ENCODE measurements at places on chromosomes 3 and 15. TPM values are rescaled to one million over a fixed set of nuclear protein-coding genes. Genes with fewer than 3 reads are reported as not detected.

The IL5RA gene
- not detected for polyA plus RNA-seq

The PAK6 gene
- polyA plus RNA-seq: 0.83 TPM

GRCh38 chr3:177039490-177040274, 157.6 kb downstream of the TBL1XR1 start:
- DNase-seq: no peak

- DNase-seq: no peak
Observed at GRCh38 chr15:76340803-76341365, 4.3 kb downstream of the ISL2 start.

The GOLGA8J gene
- 0.59 TPM for polyA plus RNA-seq

DNA sequence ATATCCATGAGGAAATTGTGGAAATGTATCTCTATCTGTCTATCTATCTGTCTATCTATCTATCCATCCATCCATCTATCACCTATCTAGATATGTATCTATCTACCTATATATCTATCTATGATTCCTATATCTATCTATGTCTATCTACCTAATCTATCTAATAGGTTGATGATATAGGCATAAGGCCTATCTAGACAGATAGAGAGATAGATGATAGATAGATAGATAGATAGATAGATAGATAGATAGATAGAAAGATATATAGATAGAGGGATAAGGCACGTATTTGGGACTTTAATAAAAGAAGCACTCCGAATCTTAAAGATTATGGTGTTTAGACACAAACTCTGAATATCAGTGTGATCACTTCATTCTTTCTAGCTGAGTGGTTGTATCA, 58.1 kb downstream of the DIPK2A start:
- DNase-seq: no peak

The SLITRK3 gene
- polyA plus RNA-seq: 0.33 TPM

DNA sequence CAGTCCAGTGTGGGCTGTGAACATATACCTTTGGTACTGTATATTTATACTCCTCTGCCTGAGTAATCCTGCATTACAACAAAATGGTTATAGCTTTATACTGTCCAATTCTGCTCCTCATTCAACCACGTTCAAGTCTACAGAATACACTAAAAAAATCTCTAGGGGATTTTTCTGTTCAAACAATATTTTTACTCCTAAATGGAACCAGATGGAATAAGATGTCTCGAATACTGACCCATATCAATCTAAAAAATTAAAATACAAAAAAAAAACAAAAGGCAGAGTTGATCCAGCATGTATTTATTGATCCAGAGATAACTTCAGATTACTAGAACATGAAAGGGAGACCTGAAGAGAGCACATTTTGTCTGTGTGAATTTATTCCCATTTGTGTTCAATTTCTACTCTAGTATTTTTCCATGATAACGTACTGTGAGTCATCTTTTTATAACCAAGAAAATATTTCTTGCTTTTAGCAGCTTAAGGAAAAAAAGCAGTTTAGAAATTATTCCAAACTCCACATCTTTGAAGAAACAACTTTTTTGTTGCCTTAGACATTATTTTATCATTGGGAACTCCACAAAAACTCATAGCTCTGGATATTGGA, 910.7 kb downstream of the TBL1XR1 start:
- DNase-seq: peak; percentile 62

The HESX1 gene
- polyA plus RNA-seq: 1.6 TPM

The SHF gene
- polyA plus RNA-seq: 7.4 TPM

- DNase-seq: no peak
Observed at GRCh38 chr3:8777201-8777977, 8.0 kb upstream of the OXTR start.

The P4HTM gene
- 12.4 TPM for polyA plus RNA-seq

The ISLR gene
- polyA plus RNA-seq: 142 TPM

GRCh38 chr15:41936649-41937567, 35.4 kb downstream of the EHD4 start:
- DNase-seq: no peak

- no peak for DNase-seq
Observed at GRCh38 chr15:45551676-45552075, 29.1 kb upstream of the SLC30A4 start.

The UBXN7 gene
- 17.3 TPM for polyA plus RNA-seq

- DNase-seq: no peak
Observed at GRCh38 chr15:57821826-57822225, 115.3 kb downstream of the POLR2M start.

- no peak for DNase-seq
Observed at GRCh38 chr3:30776186-30776815, 118.2 kb downstream of the GADL1 start.

DNA sequence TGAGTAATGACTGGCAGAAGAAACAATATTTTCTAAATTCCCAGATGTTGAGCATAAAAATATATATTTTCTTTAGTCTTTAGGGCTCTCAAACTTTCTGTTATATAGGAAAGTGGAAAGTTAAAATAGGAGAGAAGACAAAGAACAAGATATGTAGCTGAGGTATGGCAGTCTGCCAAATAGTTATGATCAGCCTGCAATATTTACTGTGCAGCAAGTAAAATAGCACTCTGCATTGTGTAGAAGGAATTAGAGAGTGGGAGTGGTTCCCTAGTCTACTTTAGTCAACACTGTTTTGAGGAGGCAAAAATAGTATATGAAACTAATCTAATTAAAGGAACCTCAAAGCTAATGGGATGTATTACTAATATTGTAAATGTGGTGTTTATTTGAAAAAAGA, 978.1 kb upstream of the ALCAM start:
- peak; percentile 5 for DNase-seq

GRCh38 chr3:171680726-171681411, 129.4 kb downstream of the PLD1 start:
- no peak for DNase-seq

- no peak for DNase-seq
Observed at GRCh38 chr3:81270603-81271379, 490.7 kb downstream of the GBE1 start.

DNA sequence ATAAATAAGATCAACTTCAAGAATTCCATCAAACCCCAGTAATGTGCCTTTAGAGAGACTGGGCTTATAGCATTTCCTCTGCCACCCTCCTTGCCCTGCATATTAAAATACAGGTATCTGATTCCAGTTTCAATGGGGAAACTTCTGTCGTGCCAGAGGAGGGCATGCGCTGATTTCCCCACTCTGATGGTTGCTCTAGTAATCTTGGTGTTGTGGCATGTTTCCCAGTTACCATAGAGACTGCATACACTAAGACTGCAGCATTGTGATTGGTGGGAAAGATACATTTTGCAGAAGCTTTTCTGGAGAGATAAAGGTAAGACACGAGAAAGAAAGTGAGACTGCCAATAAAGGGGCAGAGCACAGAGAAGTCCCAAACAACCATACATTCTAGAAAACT, 225.6 kb downstream of the TIGIT start:
- DNase-seq: peak; percentile 35

GRCh38 chr3:106160396-106160795, 291.6 kb upstream of the CBLB start:
- no peak for DNase-seq

The PDE12 gene
- polyA plus RNA-seq: 7.8 TPM

DNA sequence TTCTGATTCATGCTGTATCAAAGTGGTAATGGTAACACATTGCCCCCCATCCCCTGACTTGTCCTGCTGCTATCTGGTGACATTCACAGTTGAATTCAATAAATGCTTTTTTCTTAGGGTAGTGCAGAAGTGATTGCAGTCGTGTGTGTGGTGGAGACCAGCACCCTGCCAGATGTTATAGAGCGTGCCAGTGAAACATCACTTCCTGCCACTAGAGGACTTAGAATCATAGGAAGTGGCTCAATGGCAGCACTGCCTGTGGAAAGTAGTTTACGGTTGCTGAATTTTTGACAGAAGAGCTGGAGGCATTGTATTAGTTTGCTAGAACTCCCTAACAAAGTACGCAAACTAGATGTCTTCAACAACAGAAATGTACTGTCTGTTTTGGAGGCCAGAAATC, 37.4 kb upstream of the P2RY12 start:
- DNase-seq: no peak

The SYNPR gene
- polyA plus RNA-seq: not detected

- DNase-seq: peak; percentile 28
Observed at GRCh38 chr3:190862209-190863118, at the start of gene GMNC. GMNC (minus strand) TSS chr3:190862694; CDS start chr3:190862615, 79 bp downstream.

DNA sequence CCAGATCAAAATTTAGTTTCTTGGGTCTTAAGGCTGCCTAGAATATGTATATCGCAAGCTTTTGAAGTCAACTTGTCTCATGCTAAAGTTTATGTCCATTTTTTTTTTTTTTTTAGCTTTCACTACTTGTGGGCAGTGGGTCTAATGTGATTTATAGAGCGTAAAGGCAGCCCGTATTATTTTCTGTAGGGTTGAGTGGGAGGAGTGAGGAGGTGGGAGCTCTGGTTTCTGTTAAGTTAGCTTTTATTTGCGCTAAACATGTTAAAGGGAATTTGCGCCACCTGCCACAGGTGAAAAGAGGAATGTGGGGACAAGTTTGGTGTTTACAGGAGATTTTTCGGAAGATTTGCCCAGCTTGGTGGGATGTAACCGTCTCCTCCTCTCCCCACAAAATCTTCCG, 234.2 kb downstream of the IL20RB start:
- no peak for DNase-seq

The SPESP1 gene
- polyA plus RNA-seq: 2.4 TPM

The ITPKA gene
- 0.51 TPM for polyA plus RNA-seq

The CPEB1 gene
- 0.87 TPM for polyA plus RNA-seq

- no peak for DNase-seq
Observed at GRCh38 chr15:79863886-79864285, 32.9 kb downstream of the MTHFS start.

- DNase-seq: no peak
Observed at GRCh38 chr3:15071699-15072098, 6.6 kb upstream of the MRPS25 start.

GRCh38 chr3:110767838-110768237, 303.8 kb upstream of the NECTIN3 start:
- DNase-seq: no peak

- DNase-seq: no peak
Observed at GRCh38 chr15:97995881-97996603, 35.5 kb downstream of the ARRDC4 start.

- no peak for DNase-seq
Observed at GRCh38 chr15:63490345-63491034, 13.9 kb upstream of the USP3 start.

The SH2D7 gene
- 0.09 TPM for polyA plus RNA-seq

GRCh38 chr3:26449996-26450395, 172.6 kb upstream of the LRRC3B start:
- no peak for DNase-seq

DNA sequence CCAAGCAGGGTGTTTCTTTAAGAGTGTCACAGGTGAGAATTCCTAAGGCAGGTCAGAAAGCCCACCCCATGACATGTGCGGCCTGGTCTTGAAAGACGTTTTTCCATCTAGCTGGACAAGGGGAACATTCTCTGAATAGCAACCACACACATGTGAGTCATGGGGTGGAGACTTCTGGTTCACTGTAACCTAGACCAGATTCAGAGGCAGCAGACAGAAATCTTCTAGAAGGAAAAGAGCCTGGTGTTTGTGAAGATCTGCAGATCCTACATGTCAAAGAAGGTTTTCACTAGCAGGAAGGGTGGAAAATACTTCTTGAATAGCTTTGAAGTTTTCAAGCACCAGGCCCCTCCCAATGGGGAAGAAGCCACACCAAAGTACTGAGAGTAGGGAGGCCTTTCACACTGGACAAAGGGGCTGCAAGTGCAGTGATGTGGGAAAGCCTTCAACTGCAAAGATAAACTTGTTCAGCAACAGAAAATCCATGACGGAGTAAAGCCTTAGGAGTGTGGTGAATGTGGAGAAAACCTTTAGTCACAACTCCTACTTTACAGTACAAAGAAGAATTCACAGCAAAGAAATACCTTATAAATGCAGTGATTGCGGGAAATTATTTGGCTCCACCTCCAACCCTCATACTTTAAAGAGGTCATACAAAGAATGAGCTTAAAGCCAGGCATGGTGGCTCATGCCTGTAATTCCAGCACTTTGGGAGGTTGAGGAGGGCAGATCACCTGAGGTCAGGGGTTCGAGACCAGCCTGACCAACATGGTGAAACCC, 17.6 kb downstream of the ADAM10 start:
- DNase-seq: no peak

- DNase-seq: no peak
Observed at GRCh38 chr3:155024006-155024638, 56.0 kb upstream of the MME start.

DNA sequence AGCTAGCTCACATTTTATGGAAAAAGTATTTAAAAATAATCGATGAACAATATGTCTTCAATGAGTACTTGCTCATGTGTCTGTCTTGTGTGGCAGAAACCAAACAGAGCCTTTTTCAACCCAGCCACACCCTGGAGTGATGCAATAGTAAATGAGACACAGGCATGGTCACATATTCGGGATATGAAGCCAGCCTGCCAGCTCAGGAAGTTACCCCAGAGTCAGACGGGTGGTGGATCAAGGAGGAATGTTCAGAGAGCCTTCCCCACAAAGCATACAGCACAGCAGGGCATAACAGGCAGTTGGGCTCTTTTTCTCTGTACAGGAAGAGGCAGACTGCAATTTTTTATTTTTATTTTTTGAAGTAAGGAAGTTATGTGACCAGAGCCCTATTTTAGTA, 27.3 kb downstream of the LARP6 start:
- no peak for DNase-seq

The ITIH1 gene
- polyA plus RNA-seq: not detected

- no peak for DNase-seq
Observed at GRCh38 chr3:35439663-35440062, 199.7 kb upstream of the ARPP21 start.

DNA sequence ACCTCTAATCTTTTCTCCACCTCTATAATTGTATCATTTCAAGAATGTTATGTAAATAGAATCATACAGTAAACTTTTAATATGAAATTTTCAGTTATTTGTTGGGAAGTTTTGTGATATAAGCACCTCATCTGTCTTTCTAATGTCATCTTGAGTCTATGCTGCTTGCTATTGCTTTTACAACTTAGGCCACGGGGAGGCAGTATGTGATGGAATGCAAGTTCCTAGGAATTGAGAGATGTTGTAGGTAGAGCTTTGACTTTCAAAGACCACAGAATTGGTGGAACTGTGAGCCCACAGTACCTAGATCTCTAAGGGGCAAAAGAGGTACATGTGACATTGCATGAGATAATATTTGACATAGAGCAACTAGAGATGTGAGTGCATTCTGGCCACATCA, 328.3 kb downstream of the MFSD1 start:
- DNase-seq: no peak

DNA sequence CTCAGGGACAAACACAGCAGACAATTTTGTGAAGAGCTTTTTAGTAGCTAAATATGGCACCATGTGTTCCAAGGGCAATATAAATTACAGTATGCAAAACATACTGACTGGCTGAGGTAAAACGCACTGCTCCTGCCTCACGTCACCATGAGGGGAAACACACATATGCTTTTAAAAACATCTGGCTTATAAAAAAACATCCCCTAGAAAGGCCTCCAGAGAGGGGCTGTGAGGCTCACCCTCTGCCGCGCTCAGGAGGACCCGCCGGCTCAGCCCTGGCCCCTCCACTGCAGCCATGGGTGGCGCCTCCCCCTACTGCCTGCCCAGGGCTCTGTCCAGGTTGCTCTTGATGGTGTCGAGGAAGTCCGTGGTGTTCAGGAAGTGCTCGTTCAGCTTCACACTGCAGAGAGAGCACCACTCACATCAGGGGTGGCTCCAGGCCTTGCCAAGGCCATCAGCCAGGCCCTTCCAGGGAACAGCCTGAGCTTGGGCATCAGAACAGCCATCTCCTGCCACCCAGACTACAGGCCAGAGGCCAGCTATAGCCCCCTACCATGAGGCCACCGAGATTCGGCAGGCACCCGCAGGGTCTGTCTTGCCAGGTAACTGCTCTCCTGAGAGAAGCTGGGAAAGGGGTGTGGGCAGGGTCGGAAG, 18.2 kb downstream of the IDH2 start:
- DNase-seq: no peak

Measured in forelimb muscle (tissue), 1 donor.